Astrocyte (in vitro differentiated cells and primary cell): ENCODE measurements at places on chromosomes 1 and 21.

DNA sequence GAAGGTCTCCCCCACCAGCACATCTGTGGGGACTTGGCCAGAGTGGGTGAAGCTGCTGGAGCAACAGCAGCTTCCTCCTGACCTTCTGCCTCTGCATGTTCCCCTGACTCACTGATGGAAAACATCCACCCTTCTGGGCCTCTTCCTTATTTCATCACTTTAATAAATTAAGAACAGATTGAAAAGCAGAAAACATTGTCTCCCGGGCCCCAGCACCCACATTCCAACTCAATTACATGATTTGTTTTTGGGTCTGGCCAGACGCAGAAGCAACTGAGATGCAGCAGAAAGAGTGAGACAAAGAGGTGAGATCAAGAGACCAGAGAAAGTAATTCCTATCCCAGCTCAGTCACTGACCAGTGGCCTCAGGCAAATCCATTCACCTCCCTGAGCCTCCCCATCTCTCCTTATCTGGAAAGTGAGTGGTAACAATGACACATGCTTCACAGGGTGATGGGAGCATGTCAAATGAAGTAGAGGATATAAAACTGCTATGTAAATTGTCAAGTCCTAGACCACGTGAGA is 157.1 kb downstream of the ELAVL4 start:
- DNase-seq = no peak

GRCh38 chr1:208834381-208835096 is 590.4 kb upstream of the PLXNA2 start:
- peak; percentile 29 for DNase-seq

- DNase-seq = no peak
Observed at GRCh38 chr1:30974536-30974935, 66.0 kb upstream of the SDC3 start.

- no peak for DNase-seq
Observed at GRCh38 chr21:15278279-15278678, 213.5 kb upstream of the NRIP1 start.

DNA sequence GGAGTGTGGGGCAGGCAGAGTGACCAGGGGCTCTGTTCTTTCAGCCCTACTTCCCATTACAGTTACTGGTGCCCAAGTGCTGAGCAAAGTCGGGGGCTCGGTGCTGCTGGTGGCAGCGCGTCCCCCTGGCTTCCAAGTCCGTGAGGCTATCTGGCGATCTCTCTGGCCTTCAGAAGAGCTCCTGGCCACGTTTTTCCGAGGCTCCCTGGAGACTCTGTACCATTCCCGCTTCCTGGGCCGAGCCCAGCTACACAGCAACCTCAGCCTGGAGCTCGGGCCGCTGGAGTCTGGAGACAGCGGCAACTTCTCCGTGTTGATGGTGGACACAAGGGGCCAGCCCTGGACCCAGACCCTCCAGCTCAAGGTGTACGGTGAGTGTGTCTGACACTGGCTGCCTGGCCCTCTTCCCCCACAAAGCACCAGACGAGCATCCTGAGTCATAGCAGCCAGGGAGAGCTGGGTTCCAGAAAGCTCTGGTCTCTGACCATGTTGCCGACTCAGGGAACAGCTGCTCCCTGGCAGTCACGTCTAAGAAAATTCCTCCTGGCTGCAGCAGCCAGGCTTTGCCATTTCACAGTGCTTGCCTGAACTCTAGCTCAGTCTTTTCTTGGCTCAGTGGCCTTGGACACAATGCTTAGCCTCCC is 3.3 kb downstream of the SLAMF8 start:
- peak; percentile 69 for DNase-seq

DNA sequence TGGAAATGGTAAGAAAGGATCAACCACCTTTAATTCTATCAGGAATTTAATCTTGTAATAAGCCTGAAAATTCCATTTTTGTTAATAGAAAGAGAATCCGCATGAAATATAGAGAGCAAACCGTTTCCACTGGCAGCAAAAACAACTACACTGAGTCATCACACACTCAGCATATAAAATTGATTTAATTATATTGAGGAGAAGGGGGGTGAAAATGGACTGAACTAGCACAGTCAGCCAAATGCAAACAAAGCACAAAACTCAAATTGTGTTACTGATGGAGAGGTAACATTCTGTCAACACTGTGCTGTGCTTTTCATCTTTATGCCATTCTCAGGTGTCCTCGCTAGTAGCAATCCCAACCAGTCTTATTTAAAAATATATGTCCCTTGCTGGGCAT is 1583.9 kb downstream of the MRPL39 start:
- DNase-seq = no peak

GRCh38 chr1:39410915-39411436 is 80.5 kb upstream of the BMP8A start:
- DNase-seq = peak; percentile 88

GRCh38 chr1:44786138-44786840 is 1.7 kb downstream of the BEST4 start:
- peak; percentile 60 for DNase-seq

GRCh38 chr1:44037154-44037553 is 5.9 kb upstream of the SLC6A9 start:
- no peak for DNase-seq

DNA sequence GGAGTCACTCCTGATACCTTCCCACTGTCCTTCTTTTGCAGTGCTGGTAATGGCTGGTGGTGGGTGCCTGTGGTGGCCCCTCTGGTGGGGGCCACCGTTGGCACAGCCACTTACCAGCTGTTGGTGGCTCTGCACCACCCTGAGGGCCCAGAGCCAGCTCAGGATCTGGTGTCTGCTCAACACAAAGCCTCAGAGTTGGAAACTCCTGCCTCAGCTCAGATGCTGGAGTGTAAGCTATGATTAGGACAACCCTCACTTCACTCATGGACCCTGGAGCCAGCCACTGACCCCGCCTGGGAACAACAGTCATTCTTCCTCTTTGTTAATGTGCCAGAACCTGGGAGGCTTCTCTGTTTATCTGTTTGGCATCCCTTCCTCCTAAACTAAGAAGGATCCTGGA is 1.1 kb upstream of the ATP8B2 start:
- no peak for DNase-seq

GRCh38 chr1:29630756-29631155 is 394.4 kb downstream of the PTPRU start:
- DNase-seq = no peak

GRCh38 chr1:56060906-56061305 is 518.5 kb downstream of the PLPP3 start:
- DNase-seq = no peak

DNA sequence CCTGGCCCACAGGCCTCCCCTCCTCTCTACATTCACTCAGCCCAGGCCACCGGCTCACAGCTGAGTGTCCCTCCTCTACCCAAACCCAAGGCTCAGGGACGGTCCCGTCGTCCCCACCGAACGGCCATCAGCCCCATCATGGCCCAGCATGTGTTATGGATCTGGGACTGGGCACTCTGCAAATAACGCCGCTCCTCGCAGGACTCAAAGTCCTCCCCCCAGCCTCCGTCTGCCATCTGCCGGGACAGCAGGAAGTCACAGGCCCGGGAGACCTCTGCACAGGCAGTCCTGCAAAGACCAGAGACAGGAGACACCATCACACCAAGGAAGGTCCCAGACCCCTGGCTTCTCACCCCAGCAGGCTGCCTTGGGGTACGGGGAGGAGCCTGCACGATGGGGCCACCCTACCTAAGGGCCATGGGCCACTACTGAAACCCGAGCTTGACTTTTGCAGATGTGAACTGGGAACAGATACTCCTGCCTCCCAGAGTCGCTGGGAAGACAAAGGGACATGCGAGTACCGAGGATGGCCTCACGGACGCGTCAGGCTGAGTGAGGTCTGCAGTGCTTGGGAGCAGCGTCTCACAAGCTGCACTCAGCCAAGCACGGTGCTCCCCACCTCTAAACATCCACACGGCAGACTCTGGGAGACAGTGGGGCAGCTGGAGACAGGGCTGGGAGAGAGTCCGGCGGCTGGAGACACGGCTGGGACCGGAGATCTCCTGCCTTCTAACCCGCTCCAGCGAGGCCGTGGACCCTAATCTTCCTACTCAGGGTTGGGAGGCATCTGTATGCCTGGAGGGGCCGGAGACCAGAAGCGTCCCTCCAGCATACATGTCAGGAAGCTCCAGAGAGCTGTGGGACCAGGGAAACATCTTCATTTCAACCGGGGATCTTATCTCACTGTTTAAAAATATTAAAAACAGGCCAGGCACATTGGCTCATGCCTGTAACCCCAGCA is 10.4 kb upstream of the SPATC1L start:
- DNase-seq = no peak

DNA sequence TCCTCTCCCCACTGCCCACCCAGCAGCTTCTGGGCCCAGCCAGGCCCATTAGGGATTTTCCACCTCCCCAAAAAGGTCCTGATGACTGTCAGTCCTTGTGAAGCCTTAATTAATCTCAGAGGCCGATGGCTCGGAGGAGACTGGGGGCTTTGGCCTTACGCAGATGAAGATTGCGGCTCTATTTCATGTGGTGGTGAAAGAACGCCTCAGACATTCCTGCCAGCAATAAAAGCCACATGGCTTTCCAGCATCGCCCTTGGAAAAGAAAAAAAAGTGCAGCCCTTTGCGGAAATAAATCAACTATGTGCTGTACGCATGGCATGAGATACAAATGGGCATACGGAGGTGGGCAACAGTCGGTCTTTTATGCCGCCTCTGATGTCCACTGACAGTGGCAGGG is 6.6 kb upstream of the RUNX3 start:
- no peak for DNase-seq

DNA sequence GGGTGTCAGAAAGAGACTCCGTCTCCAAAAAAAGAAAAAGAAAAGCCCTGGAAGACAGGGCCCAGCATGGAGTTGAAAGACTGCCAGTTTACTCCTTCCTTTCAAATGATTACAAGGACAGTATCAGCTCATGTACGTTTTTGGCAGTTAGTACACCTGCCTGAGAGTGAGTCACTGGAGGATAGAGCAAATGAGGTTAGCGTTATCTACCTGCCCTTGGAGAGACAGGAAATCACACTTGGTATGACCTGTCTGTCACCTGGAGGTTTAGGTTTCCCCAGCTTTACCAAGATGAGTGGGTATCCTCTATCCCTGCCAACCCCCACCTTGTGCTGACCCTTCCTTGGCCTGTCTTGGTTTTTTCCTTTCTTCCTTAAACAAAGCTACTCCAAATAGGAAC is 96.8 kb upstream of the BMP8A start:
- DNase-seq = no peak

GRCh38 chr1:147516157-147516917 is 25.0 kb upstream of the BCL9 start:
- no peak for DNase-seq

DNA sequence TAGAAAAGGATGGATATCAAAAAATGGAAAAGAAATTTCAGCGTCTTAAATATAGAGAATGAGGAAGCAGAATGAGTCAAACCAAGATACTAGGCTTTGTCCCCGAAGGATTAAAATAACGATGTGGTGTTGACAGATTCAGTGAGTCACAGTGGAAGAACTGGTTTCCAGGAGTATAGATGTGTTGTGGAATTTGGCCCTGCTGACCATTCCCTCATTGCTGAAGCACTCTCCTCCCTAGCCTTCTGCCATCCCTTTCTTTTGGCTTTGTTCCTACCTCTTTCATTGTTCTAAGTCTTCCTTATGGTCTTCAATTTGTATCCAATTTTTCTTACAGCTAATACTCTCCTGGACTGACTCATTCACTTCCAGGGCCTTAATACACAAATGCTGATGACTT is 23.1 kb upstream of the USP25 start:
- peak; percentile 99 for DNase-seq

- DNase-seq = peak; percentile 65
Observed at GRCh38 chr1:234616644-234617043, 6.7 kb upstream of the IRF2BP2 start.

- DNase-seq = no peak
Observed at GRCh38 chr1:3868464-3869006, 11.3 kb downstream of the DFFB start.

DNA sequence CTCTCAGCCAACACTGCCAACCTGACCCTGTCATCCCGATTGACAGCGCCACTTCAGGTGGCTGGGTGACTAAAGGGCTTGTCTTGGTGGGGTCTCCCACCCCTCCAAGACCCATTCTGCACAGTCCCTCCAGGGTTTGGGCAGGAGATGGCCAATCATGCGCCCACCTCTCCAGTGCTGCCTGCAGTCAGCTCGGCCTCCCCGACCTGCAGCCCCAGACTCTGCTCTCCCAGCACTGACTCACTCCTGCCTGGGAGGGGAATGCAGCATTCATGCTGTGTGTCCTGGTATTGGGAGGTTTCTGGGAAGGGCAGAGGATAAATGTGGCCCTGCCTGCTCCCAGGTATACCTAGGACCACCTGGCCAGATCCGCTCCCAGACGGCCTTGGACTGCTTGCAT is 9.7 kb downstream of the TMEM81 start:
- DNase-seq = no peak

GRCh38 chr1:226650236-226650841 is 88.7 kb downstream of the ITPKB start:
- DNase-seq = no peak

DNA sequence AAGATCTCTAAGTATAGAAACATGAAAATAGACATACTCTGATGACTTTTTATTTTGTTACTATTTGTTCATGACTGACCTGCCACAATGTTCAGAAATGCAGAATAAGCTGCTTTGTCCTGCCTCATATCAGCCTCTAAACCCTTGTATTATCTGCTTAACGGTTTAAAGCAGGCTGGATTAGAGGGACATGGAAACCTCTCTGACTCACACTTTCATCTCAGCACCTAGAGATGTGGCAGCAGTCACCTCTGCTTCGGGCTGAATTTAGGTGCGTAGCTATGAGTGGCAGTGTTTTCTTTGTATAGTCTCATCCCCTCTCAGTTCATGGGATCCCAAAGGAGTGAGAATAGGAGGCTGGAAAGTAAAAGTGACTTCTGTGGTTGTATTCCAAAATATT is 255.4 kb downstream of the RGS7 start:
- DNase-seq = no peak

GRCh38 chr1:163823017-163823416 is 501.3 kb downstream of the NUF2 start:
- no peak for DNase-seq
